ENCODE measurements at places on chromosomes 7 and 10.

DNA sequence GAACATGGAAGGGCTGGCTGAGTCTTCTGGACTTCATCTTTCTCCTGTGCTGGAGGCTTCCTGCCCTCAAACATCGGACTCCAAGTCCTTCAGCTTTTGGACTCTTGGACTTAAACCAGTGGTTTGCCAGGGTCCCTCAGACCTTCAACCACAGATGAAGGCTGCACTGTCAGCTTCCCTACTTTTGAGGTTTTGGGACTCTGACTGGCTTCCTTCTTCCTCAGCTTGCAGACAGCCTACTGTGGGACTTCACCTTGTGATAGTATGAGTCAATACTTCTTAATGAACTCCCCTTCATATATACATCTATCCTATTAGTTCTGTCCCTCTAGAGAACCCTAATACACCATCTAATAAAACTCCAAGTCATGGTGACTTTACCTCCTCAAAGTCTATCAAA, 4.0 kb upstream of the CLEC5A start:
- DNase-seq = no peak

DNA sequence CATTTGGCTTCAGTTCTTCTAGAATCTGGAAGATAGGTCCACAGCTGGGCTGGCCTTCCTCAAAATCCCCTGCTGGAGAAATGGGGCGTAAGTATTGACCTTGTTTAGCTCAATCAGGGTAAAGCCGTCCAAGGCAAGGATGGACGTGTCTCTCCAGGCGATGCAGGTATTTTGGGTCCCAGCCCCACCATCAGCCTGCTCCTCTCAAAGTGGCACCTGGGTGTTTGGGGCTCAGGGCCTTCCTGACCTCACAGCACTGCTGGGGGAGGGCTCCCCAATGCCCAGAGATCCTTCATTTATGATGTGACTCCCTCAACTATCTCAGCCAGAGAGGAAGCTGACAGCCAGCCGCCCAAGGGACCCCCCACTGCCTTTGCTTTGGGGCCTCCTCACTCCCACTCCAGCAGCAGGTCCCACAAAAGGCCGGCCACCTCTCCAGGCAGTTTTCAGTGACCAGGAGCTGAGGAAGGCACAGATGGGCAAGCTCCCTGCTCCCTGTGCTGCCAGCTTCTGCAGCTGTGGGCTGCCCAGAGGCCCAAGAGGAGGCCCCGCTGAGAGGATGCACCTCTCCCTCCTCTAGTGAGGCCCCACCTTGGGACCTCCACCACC, 140.0 kb upstream of the TCERG1L start:
- no peak for DNase-seq

DNA sequence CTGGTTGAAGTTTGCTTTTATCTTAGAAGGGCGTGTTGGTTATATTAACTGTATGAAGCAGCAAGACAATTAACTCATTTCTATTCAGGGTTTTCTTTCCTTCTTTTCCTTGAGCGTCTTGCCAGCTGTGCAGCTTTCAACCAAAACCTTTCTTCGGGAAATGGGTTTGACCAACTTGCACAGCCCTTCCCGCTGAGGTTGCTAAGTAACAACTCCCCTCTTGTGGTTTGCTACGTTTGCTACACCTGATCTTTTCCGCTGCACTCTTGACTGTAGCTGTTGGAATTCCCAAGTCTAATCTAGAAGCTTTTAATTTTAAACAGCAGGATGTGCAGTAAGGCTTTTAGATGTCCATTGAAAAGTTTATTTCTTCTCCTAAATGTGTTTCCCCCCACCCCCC, 116.9 kb downstream of the CDCA7L start:
- no peak for DNase-seq

DNA sequence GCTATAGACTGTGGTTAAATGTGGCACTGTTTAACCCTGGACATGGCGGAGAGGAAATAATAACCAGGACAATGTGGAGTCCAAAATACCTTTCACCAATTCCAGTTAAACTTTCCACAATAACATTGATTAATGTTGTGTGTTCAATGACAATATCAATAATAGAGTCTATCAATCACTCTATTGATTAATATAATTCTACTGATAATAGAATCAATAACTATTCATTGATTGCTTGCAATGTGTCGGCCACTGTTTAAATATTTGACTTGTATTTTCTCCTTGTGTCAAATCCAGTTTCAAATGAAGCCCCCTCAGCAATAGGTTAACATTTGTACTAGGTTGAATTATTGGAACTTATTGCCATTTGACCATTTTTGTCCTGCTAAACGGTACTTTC, 187.0 kb downstream of the PTPN20 start:
- DNase-seq = no peak

DNA sequence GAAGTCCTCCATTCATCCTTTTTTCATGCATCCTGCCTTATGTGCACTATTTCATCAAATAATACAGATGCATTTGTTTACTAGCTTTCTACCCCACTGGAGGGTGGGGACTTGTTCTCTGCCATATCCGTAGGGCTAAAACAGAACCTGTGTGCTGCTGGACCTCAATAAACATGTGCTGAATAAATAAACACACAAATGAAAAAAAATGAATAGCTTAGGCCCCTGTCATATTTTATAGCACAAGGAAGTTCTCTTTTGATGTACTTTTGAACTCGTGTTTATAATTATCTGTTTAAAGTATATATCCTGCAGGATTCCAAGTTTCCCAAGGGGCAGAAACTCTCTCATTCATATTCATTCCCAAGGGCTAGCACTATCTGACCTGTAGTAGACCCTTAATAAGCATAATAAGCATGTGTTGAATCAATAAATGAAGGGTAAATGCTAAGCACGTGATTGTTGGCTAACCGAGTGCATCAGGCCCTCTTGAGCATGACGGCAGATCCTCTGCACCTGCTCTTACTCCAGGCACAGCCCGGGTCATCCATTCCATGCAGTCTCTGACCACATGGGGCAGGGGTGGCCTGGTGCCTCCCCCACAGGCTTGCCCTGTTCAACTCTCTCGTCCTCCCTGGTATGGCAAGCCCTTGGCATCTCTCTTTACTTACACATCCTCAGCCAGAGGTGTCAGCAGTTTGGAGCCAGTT, 474.1 kb upstream of the ZMIZ1 start:
- DNase-seq = no peak

GRCh38 chr10:69733791-69734261, 67.9 kb upstream of the COL13A1 start:
- no peak for DNase-seq

- no peak for DNase-seq
Observed at GRCh38 chr10:47036771-47037170, 125.5 kb downstream of the PTPN20 start.

DNA sequence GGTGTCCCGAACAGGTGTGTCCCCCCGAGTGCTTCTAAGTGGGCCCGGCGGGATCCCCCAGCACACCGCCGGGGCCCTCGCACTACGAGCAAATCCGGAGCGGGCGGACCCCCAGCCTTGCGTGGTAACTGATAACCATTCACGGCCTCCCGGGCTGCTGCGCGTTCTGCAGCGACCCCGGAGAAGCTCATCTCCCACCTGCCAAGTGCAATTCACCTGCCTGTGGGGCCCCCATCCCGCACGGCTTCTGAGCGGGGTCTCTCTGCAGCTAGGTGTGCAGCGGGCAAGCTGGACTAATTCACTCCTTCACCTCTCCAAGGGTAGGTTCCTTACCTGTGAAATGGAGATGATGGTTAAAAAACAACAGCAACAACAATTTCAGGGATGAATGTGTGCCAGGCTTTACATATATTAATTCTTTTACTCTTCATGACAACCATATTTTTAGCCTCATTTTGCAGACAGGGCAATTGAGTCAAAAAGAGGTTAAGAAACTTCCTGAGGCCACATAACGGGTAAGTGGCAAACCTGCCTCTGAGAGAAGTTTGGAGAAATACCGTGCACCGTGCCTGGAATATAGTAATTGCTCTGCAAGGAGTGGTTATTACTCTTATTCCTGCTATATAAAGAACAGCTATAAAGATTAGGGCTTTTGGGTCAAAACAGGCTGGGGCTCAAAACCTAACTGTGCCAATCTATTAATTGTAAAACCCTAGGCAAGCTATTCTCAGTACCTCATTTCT, 652 bp upstream of the PODXL start:
- peak; percentile 17 for DNase-seq

GRCh38 chr7:157080111-157080730, 58.5 kb upstream of the UBE3C start:
- no peak for DNase-seq

DNA sequence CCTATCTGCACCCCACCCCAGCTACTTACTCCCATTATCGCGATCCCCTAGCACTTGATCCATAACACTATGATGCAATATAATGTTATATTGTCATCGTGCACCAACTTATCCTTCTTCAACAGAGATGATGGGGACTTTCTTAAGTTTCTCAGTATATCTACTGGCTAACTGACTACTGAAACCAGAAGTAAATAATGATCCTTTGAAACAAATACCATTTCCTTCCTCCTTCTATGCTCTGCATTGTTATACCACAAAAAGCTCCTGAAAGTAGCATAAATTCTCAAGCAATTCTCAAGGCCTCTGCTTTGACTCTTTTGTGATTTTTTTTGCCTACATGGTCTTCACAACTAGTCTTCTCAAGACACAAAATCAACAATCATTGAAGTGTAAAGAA, 68.9 kb downstream of the HTR7 start:
- DNase-seq = no peak

GRCh38 chr10:43166880-43167497, 28.7 kb downstream of the CSGALNACT2 start:
- DNase-seq = no peak

DNA sequence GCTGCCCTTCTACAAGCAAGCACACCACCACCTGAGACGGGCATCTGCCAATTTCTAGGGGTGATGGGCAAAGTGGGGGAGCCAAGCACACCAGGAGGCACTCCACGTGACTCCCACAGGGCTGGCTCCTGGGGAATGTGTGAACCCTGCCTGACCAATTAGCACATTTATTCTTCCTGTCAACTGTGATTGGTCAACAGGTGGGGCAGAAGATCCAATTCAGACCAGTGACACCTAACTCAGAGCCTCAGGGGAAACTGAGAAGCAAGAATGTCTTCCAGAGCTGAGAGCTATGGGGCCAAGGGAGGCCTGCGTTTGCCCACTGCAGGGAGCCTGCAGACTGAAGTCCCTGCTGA, 15.4 kb downstream of the TMEM273 start:
- DNase-seq = no peak

- DNase-seq = peak; percentile 12
Observed at GRCh38 chr10:98323221-98324164, 55.5 kb upstream of the LOXL4 start.

Data from stimulated activated naive CD8-positive, alpha-beta T cell treated with anti-CD3 and anti-CD28 coated beads, Interleukin-15, Interleukin-2, amounts not matched to agents 100 U/mL and 50 U/mL, for 24 hours (primary cell).